HTR-8/SVneo (cell line): ENCODE measurements at places on chromosomes 2 and 18.

DNA sequence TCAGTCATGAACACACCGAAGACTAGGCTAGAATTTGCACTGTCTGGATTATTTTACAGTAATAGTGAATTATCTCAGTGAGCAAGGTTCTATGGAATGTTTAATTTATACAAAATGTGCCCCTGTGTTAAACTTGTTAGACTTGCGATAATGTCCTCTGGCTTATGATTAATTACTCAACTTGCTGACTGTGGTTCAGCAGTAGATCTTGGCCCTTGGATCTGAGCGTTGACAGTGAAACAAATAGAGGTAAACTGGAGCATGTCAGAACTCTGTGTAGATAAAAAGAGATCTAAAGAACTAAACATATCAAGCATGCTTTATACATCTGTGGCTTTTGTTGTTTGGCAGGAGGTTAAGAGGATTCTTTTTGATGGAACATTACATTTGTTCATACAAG lies 407.6 kb downstream of the DSEL start:
- DNase-seq = no peak

DNA sequence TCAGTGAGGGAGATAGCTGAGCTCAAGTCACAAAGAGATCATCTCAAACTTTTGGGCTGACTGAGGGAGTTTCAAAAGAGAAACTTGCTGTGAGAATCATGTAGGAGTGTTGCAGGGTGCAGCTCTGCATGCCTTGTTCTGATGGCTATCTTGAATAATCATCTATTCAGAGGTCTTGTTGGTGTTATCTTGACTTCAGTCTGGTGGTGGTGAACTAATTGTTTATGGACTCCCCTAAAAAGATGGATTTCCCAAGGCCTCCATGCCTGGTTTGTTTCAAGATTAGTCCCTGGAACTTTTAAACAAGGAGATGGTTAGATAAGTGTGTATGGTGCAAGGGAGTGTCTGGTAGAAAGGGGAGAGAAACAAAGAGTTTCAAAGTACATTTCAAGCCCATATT lies 29.8 kb downstream of the SLC39A6 start:
- no peak for DNase-seq

GRCh38 chr18:46148810-46149209 lies 44.6 kb downstream of the HAUS1 start:
- peak; percentile 41 for DNase-seq

DNA sequence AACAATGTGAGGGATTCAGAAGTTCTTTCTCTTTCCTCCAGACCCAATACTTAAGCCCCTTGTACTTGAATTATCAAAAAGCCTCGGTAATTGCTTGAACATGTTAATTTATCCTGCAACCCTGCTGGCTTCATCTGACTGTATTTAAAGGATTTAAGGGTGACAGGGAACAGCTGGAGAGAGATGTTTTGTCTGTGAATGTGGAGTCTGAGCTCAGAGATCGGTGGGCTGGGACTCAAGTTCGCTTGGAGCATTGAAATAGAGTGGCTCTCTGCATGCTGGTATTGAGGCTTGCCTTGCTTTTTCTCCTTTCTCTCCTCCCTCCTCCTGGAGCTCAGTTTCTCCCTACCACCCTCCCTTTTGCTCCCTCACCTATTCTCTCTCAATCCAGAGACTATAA lies 73.6 kb downstream of the BOD1L2 start:
- DNase-seq = no peak

DNA sequence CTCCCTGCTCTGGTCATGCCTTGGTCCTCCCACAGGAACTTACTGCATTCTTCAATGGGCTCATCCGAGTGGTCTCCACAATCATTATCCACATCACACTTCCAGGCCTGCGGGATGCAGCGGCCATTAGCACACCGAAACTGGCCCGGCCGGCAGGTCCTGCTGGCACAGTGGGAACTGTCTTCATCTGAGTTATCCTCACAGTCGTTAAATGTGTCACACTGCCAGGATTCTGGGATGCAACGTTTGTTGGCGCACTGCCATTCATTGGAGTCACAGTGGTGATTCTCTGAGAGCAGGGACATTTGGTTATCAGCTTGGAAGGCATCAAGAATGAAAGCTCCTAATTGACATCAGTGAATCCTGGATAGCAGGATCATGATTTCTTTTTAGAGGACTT lies 104.5 kb downstream of the DHRS9 start:
- DNase-seq = no peak

DNA sequence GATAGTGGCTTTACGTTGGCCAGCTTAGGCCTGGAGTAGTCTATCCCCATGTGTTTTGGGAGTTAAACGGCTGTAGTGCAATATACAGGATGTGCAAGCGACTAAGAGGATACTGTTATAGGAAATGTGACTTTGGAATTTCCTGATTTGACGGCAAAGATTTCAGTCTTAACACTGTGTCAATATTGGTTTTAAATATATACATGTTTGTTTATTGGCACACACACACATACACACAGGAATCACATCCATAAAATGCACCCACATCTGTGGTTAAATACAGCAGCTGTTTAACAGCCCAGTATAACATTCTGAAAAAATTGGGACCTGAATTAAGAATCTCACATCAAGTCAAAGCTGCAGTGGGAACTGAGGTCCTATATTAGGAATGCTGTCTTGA lies 347.1 kb downstream of the TXNL1 start:
- DNase-seq = no peak

- no peak for DNase-seq
These were observed 22.4 kb downstream of the FBLN7 start for GRCh38 chr2:112160283-112161250.

DNA sequence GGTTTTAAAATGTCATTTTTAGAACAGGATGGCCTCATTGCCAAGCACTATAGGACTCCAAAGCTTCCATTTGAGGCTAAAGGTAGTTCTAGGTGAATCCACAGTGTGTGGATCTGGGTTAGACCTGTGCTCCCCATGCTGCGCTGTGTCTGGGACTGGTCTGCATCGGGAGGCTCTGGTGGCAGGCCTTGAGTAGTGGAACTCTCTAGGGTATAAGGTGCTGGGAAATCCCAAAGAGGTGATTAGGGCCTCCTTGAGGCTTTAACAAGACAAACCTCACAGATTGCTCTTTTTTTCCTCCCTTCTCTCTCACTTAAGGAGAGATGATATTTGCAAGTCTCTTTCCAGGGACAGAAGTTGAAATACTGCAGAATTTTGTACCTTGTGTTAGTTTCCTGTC lies 9.3 kb downstream of the SEC11C start:
- DNase-seq = no peak

DNA sequence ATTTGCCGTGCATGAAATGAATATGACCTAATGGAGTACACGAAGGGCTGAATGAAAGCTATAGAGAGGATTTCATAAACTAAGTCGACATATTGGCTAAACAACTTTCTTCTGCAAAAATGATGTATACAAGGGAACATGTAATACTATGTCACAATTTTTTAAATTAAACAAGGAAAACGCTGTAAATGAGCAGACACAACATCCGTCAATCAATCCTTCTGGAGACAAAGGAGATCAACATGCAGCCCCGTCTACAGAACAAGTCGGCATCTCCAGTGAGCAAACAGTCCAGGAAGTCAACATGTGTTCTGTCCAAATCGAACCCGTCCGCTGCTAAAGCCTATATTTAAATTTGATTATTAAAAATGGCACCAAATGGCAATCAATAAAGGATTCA lies 180.8 kb downstream of the TCF4 start:
- no peak for DNase-seq

- no peak for DNase-seq
These were observed 23.4 kb upstream of the LRRC30 start for GRCh38 chr18:7207366-7207915.

- no peak for DNase-seq
These were observed 25.2 kb downstream of the TWSG1 start for GRCh38 chr18:9359796-9360195.

- DNase-seq = no peak
These were observed 23.7 kb upstream of the TEX51 start for GRCh38 chr2:126874961-126875360.

DNA sequence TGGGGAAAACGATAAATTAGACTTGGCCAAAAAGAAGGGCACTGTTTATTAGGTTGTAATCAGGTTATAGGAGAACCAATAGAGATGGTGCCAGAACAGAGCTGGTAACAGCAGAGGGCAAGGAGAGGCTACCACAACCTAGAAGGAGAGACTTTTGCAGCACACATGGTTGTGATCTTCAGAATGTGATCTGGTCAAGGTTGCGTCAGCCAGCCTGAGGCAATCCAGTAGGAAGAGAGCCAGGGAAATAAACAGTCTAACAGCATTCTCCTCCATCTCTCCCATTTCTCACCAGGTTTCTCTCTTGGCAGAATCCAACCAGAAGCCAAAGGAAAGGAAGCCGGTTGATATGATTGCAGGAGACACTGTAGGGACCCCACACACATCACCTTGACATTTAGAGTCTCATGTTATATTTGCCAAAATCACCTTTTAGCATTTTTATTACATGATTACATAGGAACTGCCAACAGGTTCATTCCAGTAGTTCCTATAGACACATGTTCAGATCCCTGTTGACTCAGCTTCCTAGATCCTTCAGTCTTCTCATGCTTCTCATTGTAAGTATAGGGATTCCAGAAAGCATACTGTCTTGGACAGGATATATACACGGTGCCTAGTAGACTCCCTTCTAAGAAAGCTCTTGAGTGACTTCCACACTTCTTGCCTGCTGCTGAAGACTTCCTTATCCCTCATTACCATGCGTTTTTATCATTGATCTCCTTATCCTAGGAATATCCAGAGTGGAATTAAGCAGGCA lies 17.6 kb upstream of the SPATS2L start:
- DNase-seq = no peak

GRCh38 chr2:201465524-201465971 lies 14.0 kb downstream of the STRADB start:
- DNase-seq = no peak

DNA sequence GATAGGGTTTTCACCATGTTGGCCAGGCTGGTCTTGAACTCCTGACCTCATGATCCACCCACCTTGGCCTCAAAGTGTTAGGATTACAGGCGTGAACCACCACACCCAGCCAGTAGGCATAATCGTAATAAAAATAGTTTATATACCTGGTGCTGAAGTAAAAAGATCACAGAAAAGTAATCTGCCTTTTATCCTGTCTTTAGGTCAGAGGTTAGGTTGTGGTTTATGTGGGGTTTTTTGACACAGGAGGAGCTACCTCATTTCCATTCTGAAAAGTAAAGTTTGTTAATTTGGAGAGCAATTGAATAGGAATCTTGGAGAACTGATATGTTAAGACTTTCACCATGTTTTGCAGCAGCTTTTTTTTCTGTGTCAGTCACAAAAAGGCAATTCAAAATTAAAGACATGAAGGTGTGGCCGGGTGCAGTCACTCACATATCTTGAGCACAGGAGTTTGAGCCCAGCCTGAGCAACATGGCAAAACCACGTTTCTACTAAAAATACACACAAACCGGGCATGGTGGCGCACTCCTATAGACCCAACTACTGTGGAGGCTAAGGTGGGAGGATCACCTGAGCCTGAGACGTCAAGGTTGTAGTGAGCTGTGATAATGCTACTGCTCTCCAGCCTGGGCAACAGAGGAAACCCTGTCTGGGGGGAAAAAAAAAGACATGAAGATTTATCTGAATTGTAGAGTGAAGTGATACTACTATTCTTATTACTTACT lies 31.5 kb downstream of the CCNT2 start:
- DNase-seq = no peak

DNA sequence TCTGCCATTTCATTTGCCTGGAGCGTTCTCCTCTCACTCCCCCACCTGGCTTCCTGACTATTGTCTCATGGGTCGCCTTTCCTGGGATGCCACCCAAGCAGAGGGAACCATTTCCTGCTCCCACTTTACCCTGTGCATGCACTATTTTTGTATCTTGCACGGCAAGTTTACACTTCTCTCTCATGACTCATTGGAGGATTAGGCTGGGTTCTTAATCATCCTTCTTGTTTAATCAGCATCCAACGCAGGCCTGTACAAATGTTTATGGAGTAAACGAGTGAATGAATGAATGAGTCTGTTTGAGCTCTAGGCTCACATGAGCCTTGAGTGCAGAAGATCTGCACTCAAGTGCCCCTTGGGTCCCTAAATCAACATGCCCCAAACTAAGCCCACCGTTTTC lies 3.8 kb upstream of the ARHGAP25 start:
- DNase-seq = no peak

DNA sequence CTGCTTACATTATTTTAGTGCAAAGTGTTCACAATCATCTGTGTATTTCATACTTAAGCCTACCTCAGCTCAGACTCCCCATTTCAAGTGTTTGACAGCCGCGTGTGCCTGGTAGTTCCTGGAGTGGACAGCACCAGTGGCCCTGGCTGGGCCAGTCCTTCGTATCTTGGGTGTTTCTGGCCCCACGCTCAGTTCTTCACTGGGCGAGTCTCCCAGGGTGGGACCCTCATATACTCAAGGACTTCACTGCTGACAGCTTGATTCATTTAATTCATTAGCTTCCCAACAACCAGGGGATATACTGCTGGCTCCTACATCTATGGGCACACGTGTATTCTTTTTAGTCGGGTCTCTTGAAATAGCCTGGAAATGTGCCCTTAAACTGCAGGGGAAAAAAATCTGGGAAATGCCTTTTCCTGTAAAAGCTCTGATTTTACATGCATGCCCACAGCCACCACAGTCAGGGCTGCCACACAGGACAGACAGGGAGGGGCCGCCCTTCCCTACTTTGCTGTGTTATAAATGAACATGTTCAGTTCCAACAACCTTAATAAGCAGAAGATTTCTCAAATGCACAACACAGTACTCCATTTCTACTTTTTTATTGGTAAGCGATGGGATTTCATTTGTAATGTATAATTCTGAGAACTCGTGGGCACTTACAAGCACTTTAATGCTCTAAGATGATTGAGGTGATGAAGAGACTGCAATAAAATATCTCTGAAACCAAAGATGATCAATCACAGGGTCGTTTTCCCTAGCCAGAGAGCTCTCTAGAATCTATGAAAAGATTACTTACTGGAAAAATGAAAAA lies 205.5 kb upstream of the REV1 start:
- DNase-seq = no peak

- DNase-seq = no peak
These were observed 283.3 kb downstream of the SLC8A1 start for GRCh38 chr2:40168546-40168945.

- DNase-seq = no peak
These were observed 103.2 kb downstream of the LRATD1 start for GRCh38 chr2:14735696-14736095.

DNA sequence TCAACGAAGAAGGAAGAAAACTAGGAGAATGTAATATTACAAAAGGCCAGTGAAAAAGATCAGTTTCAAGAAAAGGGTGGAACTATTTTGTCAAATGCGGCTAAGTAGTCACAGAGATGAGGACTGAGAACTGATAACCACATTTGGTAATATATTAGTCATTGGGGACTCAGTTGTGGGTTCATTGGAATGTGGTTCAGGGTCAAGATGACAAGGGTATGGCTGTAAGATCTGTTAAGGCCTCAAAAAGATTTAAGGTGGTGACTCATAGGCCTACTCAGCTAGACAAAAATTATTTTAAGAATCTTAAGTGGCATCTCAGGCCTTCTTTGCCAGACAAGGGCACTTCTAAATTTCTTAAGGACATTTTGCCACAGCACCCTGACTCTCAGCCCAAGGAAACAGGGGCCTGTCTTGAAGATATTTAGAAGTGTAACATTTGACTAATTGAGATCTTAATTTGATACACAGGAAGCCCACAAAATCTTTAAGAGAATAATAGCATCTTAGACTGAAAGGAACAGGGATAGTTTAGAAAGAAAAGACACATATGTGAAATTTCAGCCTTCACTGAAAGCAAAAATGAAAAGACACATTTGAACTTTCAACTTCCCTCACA lies 81.3 kb downstream of the STRADB start:
- peak; percentile 26 for DNase-seq

- DNase-seq = no peak
These were observed 58.0 kb downstream of the PLCL1 start for GRCh38 chr2:197862246-197862955.

- no peak for DNase-seq
These were observed 576.3 kb upstream of the CNTNAP5 start for GRCh38 chr2:123448801-123449200.

- no peak for DNase-seq
These were observed 73.8 kb downstream of the RTP5 start for GRCh38 chr2:241943209-241943850.
